ENCODE measurements at places on chromosomes 2 and 18.
A peak's percentile ranks its signal among the peaks of the same experiment; 100 is the strongest.

DNA sequence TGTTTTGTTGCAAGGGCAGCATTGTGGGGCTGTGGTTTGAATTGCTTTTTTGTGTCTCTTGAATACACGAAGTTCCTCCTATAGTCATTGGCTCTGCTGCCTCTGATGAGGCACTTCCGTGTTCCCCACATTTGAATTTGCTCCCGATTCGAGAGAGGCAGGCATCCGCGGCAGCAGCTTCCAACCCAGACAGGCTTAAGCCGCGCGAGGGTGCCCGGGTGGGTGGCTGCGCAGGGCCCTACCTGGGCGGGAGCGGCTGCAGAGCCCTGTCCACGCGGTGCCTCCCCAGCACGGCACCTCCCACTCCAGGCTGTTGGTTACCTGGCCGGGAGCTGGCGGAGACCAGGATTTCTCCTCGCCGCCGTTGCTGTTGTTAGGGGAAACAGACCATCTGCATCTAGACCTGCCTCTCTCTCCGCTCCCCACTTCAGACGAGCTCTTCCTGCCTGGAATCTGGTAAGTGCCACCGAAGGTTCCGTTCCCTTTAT lies 151.3 kb downstream of the NEDD4L start:
- DNase-seq = no peak

GRCh38 chr2:150621526-150622213 lies 134.2 kb upstream of the RND3 start:
- peak; percentile 85 for DNase-seq

GRCh38 chr18:74498712-74499627 lies 2.8 kb downstream of the CNDP2 start:
- DNase-seq = no peak

- no peak for DNase-seq
These were observed 11.6 kb upstream of the COX7A2L start for GRCh38 chr2:42372474-42373200.

DNA sequence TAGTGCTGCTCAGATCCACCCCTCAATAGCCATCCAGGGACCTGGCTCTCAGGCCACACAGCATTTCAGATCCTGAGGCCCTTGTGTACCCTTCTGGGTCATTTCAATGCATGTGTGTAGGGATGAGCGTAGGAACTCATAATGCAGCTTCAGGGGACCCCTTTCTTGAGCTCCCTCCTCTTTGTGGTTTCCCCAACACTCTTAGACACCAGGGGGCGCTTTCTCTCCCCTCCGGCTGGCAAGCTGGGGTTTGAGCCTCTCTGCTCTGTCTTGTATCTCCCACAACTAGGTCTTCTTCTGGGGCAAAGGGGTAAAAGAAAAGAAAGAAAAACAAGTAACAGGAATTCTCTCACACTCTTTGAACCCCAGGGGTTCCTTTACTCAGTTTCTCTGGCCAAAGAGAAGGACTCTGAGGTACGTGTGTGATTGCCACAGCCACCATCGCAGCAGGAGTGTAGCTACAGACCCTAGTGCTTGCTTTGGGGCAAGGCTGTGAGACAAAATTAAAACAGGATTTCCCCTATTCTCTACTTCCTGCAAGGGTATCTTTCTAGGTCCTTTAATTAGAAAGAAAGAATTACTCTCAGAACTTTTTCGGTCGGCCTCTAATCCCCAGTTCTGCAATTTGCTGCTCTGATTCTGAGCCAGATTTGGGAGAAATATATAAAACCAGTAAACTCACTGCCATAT lies 38.0 kb downstream of the CABYR start:
- DNase-seq = peak; percentile 53

DNA sequence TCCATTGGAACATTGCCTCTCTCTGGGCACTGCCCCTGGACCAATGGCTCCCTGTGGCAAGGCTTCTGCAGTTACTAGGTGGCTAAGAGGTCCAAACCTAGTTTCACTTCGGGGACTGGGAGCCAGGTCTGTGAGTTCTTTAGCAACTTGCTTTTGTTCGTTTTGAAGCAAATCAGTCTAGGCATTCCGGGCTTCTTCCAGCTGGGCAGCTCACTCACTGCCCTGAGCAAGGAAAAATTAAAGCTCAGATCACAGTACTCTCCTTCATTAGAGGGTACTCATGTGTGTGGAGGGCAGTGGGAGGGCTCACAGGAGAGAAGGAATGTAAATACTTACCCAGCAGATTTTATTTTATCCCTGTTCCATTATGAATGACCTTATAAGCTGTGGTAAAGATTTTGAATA lies 80.3 kb downstream of the SPP2 start:
- no peak for DNase-seq

GRCh38 chr2:221434142-221434541 lies 138.0 kb downstream of the EPHA4 start:
- DNase-seq = no peak

GRCh38 chr2:71282493-71282892 lies 49.1 kb upstream of the ZNF638 start:
- no peak for DNase-seq

DNA sequence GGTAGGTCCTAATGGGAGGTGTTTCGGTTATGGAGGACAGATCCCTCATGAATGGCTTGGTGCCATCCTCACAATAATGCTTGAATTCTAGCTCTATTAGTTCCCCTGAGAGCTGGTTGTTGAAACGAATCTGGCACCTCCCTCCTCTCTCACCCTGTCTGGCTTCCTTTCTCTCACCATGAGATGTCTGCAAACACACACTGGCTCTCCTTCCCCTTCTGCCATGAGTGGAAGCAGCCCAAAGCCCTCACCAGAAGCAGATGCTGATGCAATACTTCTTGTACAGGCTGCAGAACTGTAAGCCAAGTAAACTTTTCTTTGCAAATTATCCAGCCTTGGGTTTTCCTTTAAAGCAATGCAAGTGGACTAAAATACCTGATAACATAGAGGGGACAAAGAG lies 86.6 kb downstream of the RND3 start:
- DNase-seq = no peak

- DNase-seq = no peak
These were observed 111.1 kb upstream of the MYCN start for GRCh38 chr2:15829091-15829801.

GRCh38 chr18:60040971-60041370 lies 141.2 kb downstream of the PMAIP1 start:
- peak; percentile 85 for DNase-seq

GRCh38 chr2:237404413-237404812 lies 9.6 kb downstream of the COL6A3 start:
- DNase-seq = no peak

DNA sequence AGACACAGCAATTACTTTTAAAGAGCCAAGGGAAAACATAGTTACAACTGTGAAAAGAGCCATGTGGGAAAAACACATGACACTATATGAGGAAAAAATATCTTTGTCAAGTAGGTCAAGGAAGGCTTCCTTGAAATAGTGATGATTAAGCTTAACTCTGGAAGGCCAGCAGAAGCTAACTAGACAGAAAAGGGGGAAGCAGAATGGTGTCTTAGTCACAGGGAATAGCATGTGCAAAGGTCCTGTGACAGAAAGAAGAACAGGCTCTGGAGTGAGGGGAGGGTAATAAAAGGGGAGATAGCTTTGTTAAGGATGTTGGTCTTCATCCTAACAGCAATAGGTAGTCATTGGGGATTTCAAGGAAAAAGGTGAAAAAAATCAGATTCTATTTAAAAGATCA lies 64.0 kb downstream of the ARHGAP25 start:
- DNase-seq = no peak

DNA sequence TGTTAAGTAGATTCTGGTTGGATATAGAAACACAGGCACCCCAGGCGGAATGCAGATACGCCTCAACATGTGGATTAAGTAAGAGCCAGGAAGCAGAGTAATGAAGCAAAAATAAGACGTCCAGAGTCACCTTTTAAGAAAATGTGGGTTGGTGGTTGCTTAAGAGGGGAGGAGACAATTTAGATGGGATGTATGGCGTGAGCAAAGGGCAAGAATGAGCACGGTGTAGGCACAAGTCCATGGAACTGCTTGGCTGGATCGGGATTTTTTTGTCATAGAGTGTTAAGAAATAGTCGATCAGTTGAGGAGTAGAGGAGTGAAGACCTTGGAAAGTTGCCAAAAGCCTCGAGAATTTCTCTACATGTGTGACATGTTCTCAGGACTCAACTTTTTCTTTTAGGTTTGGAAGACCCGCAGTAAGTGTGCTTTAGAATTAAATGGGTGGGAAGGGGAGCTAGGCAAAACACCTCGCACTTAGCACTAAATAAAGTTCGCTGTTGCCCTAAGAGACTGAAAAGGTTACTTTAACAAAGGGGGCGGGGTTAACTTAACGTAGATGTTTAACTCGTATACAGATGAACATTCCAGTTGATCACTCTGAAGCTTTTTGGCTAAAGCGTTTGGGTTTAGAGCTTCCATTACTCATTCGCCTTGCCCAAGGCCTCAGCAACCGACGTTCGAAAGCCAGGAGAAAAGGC lies 716 bp upstream of the SLC39A10 start:
- DNase-seq = no peak

GRCh38 chr2:163247156-163247846 lies 408.7 kb upstream of the KCNH7 start:
- no peak for DNase-seq

DNA sequence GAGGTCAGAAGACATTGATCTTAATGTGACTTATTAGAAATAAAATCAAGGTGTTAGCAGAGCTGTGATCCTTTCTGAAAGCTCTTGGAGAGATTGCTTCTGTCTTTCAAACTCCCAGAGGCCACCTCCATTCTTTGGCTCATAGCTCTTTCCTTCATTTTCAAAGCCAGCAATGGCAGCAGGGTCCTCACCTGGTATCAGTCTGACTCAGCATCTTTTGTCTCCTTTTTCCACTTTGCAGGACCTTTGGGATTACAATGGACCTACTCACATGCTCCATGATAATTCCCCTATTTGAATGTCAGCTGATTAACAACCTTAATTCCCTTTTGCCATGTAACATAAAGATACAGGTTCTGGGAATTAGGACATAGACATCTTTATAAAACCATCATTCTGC lies 6.8 kb upstream of the CDH20 start:
- no peak for DNase-seq

- no peak for DNase-seq
These were observed 89.5 kb upstream of the ODC1 start for GRCh38 chr2:10537522-10538199.

DNA sequence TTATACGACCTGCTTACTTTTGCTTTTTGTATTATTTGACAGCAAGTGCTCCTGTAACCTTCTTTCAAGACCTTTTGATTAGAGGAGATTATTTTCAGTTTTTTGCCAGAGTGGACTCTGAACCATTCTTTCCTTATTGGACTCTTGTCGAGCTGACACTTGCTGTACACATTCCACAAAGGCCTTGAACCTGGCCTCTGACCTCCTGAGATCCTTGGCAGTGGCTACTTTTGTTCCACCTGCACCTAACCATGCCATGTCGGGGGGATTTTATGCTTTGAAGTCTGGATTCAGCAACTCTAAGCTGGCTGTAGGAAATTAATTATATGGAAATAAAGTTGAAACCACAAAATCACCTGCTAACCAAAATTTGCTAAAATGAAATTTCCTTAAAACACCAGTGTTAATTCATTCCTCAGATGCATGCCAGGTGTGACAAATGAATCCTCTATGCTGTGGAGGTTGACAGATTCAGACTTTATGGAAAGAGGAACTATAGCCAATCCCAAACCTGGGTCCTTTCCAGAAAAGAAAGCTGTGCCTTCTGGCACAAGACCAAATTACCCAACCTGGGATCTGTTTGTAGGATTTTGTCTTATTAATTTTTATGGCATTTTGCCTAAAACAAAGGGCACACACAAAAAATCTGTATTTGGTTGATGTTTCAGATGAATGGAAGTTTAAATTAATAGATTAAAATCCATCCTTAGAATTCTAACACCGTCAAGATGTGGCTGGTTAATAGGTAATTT lies 110.4 kb downstream of the CDC42EP3 start:
- DNase-seq = no peak

- DNase-seq = no peak
These were observed 84.1 kb upstream of the MGAT5 start for GRCh38 chr2:134169788-134170187.

GRCh38 chr2:148455791-148456190 lies 188.8 kb upstream of the EPC2 start:
- DNase-seq = no peak

GRCh38 chr2:10325278-10326145 lies 22.8 kb downstream of the HPCAL1 start:
- no peak for DNase-seq

DNA sequence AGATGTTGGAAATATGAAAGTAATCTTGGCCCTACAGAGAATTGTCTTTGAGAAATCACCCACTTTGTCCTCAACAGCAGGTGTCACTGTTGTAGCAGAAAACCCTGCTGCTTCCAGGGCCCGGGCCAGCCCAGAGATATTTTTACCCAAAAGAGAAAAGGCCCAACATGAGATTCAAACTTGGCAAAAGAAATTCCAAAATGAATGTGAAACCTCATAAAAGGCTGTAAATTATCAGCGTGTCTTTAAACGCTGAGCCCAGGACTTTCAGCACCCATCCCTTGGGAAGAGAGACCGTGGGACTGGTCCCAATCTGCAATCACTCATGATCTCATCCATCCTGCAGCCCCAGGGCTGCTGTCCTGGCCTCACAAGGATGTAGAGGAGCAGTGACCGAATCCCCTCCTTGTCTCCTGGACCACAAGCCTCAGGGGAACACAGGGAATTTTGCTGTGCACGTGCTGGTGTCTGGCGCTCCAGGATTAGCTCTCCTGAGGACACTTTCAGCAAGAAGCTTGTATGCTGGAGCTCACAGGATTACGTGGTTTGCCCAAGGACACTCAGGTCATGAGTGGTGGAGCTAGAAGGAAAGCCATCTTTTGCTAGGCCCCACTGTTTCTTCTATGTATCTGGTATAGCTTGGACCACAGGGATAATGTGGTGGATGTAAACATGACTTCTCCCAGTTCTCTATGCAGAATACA lies 202.1 kb downstream of the RNF144A start:
- DNase-seq = peak; percentile 64

DNA sequence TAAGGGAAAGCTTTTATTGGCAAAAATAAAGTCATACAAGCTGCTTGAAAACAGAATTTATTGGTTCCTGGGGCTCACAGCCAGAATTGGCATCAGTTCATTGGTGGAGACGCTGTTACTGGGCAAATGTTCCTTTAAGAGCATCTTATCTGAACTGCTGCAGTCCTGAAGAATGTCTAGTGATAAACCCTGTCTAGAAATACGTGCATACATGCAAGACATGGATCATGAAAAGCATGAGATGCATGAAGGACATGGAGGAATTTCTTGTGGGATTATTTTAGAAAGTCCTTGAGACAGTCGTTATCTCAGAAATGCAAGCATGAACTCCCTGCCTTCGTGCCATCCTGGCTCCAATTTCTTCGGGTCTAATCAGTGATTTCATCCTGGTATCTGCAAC lies 32.5 kb upstream of the FHOD3 start:
- DNase-seq = no peak

GRCh38 chr18:67969458-67969857 lies 452.9 kb upstream of the DSEL start:
- DNase-seq = no peak

DNA sequence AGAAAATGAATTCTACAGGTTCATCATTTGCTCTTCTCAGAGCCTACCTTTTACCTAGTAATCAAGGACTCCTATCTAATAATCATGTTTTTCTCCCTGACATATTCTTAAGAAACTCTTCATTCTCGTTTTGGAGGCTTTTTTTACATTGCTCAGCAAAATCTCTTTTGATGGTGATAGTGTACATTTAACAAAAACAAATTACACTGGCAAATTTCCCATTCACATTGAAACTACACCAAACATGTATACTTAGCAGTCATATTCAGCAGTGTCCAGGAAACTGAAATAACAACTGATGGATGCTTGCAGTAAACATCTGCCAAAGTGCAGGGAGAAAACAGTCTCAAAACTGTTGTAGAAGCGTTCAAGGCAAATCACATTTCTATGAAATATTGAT lies 4.4 kb upstream of the VIT start:
- no peak for DNase-seq

Measured in fibroblast of skin of right biceps (primary cell).